Upper lobe of left lung (tissue), 6 donors: ENCODE measurements at places on chromosomes 16 and 17. TPM values are rescaled to one million over a fixed set of nuclear protein-coding genes. Genes with fewer than 3 reads are reported as not detected.

DNA sequence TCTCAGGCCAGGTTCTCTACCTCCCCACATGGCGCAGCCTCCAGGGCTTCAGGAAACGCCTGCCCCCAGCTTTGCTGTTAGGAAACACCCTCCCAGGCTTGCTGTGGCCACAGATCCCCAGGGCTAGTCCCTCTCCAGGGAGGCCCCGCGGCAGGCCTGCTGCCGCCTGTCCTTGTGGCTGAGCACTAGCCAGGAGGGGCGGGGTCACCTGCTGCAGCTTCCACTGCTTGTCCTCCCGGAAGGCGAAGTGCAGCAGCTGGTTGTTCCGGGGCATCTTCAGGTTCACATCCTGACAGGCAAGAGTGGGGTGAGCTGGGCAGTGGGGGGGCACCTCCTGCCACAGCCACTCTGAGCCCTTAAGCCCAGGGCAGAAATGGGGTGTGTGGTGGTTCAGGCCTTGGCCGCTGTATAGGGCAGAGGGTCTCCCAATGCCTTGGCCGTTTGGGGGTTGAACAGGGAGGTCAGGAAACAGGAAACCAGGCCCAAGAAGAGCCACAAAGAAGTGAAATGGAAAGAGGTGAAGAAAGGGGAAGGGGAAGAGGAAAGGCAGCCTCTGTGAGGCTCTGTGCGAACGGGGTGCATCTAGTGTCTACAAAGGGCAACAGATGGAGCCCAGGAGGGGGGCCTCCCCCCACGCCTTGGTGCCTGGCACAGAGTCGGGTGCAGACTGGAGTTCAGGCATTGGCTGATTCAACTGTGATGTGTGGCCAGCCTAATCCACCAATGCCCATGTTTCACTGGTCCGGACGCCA lies 2.0 kb downstream of the ROGDI start:
- peak; percentile 77 for DNase-seq
- H3K4me3 ChIP-seq, result no peak overlapping the region
- no peaks in the 10 kb centered on the region for H3K27me3 ChIP-seq
- peaks cover 15% of the 10 kb centered on the region for H3K4me1 ChIP-seq
- peaks cover 18% of the 10 kb centered on the region for H3K36me3 ChIP-seq
- no peak overlapping the region for H3K27ac ChIP-seq

Gene GFAP
- not detected for total RNA-seq

GRCh38 chr16:81647527-81647926 lies 131.6 kb upstream of the PLCG2 start:
- H3K36me3 ChIP-seq, result peaks cover 4% of the 10 kb centered on the region
- H3K27ac ChIP-seq, result no peak overlapping the region
- H3K4me1 ChIP-seq, result peaks cover 28% of the 10 kb centered on the region
- peak; percentile 27 for DNase-seq

- no peak overlapping the region for H3K4me3 ChIP-seq
- H3K4me1 ChIP-seq, result peaks cover 17% of the 10 kb centered on the region
- H3K27ac ChIP-seq, result no peak overlapping the region
Measured at GRCh38 chr16:67774457-67774853, 31.9 kb downstream of the RANBP10 start.

GRCh38 chr16:79278506-79278905 lies 322.0 kb downstream of the MAF start:
- no peaks in the 10 kb centered on the region for H3K27me3 ChIP-seq
- no peak overlapping the region for H3K27ac ChIP-seq
- H3K4me3 ChIP-seq, result no peak overlapping the region
- no peaks in the 10 kb centered on the region for H3K4me1 ChIP-seq

Gene DPEP2
- 56.6 TPM for total RNA-seq

DNA sequence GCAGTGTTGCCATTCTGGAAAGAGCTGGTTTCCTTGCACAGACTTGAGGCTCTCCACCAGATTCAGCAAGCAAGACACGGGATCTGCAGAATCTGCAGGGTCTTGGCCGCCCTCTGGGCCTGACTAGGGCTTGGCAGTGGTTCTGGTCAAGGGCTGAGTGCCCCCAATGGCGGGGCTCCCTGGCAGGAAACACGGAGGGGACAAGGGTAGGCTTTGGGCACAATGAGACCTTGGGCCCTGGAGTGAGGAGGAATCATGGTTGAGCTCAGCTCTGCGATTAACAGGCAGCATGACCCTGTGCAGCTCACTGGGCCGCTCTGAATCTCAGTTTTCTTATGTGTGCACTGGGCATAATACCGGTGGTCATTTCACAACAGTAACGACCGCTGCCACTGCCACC lies 249.9 kb downstream of the GSG1L start:
- H3K36me3 ChIP-seq, result no peaks in the 10 kb centered on the region
- H3K4me1 ChIP-seq, result no peaks in the 10 kb centered on the region

Gene AIPL1
- total RNA-seq, result not detected

Gene NLRC3
- 19.9 TPM for total RNA-seq

DNA sequence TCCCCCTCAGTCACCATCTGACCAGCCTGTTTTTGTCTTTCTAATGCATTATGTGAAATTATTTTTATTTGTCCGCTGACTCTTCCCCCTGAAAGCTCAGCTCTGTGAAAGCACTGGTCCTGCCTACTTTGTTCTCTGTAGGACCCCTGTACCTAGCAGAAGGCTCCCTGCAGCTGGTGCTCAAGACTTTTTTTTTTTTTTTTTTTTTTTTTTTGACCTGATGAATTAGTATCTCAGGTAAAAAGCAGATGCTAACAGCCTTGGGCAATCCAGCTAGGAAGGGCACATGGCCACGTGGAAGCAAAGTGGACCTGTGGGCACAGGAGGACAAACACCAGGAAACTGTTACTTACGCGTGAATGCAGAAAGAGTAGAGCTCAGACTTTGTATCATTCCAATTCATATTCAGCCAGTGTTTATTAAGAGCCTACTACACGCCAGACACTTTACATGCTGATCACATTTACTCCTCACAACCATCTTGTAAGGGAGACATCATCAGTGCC lies 629 bp upstream of the UNC119 start:
- no peak for DNase-seq
- H3K27ac ChIP-seq, result no peak overlapping the region
- no peaks in the 10 kb centered on the region for H3K27me3 ChIP-seq

Gene CHTF8
- 74.4 TPM for total RNA-seq

Gene C16orf92
- not detected for total RNA-seq

Gene CTRL
- total RNA-seq, result 2.6 TPM

Gene ZNF205
- 17.1 TPM for total RNA-seq

DNA sequence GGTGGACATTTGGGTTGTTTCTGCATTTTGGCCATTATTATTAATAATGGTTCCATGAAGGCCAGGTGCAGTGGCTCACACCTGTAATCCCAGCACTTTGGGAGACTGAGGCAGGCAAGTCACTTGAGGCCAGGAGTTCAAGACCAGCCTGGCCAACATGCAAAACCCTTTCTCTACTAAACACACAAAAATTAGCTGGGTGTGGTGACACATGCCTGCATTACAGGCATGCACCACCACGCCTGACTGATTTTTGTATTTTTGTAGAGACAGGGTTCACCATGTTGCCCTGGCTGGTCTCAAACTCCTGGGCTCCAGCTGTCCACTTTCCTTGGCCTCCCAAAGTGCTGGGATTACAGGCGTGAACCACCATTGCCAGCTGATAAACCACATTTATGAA lies 58.5 kb downstream of the TNFRSF13B start:
- no peaks in the 10 kb centered on the region for H3K27me3 ChIP-seq
- H3K27ac ChIP-seq, result no peak overlapping the region
- no peak for DNase-seq
- no peak overlapping the region for H3K4me3 ChIP-seq

GRCh38 chr17:33482636-33483035 lies 189.5 kb upstream of the ASIC2 start:
- no peak overlapping the region for H3K4me3 ChIP-seq
- no peaks in the 10 kb centered on the region for H3K36me3 ChIP-seq
- DNase-seq, result no peak
- no peaks in the 10 kb centered on the region for H3K4me1 ChIP-seq
- no peaks in the 10 kb centered on the region for H3K27me3 ChIP-seq
- no peak overlapping the region for H3K27ac ChIP-seq

Gene CA4
- total RNA-seq, result 61.5 TPM

Gene TPSB2
- 10.5 TPM for total RNA-seq

- H3K36me3 ChIP-seq, result no peaks in the 10 kb centered on the region
- DNase-seq, result peak; percentile 88
- H3K4me1 ChIP-seq, result peaks cover 16% of the 10 kb centered on the region
- no peak overlapping the region for H3K4me3 ChIP-seq
Measured at GRCh38 chr17:65559804-65560627, 1.4 kb downstream of the AXIN2 start.

- no peak overlapping the region for H3K4me3 ChIP-seq
- H3K4me1 ChIP-seq, result peaks cover 5% of the 10 kb centered on the region
- H3K27me3 ChIP-seq, result no peaks in the 10 kb centered on the region
- H3K27ac ChIP-seq, result peak overlapping the region; percentile 11
Measured at GRCh38 chr17:9432134-9432885, 143.3 kb downstream of the STX8 start.

DNA sequence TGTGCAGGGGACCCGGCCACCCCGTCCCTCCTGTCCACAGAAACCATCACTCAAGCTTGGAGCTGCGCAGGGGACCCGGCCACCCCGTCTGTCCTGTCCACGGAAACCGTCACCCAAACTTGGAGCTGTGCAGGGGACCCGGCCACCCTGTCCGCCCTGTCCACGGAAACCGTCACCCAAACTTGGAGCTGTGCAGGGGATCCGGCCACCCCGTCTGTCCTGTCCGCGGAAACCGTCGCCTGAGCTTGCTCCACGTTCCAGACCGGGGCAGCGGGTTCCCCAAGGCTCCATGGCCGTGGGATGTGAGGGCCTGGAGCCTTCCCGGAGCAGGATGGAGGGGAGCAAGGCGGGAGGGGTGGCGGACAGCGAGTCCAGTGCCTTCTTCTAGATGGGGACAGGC lies 25.2 kb downstream of the SOX8 start:
- no peaks in the 10 kb centered on the region for H3K27me3 ChIP-seq
- H3K4me1 ChIP-seq, result no peaks in the 10 kb centered on the region
- H3K27ac ChIP-seq, result no peak overlapping the region
- no peaks in the 10 kb centered on the region for H3K36me3 ChIP-seq
- H3K4me3 ChIP-seq, result no peak overlapping the region
- peak; percentile 77 for DNase-seq

GRCh38 chr17:44108440-44109311 lies 14.8 kb downstream of the HDAC5 start:
- H3K4me3 ChIP-seq, result no peak overlapping the region
- no peaks in the 10 kb centered on the region for H3K27me3 ChIP-seq
- H3K4me1 ChIP-seq, result peaks cover 69% of the 10 kb centered on the region
- no peaks in the 10 kb centered on the region for H3K36me3 ChIP-seq

DNA sequence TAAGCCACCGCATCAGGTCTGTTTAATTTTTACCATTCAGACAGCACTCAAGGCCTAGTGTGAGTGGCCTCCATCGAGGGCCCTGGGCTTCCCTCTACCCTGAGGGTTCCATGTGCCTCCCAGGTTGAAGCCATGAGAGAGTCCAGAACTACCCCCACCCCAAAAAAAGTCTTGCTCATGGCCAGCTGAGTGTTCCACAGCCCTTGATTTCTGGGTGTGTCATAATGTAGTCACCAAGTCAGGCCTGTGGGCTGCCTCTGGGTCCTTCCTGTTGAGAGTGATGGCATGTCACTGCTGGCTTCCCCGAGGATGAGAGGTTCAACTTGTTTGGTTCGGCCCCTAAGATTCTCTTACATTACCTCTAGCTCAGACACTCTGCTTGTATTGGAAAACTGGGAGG lies 100.6 kb downstream of the PITPNC1 start:
- no peak overlapping the region for H3K4me3 ChIP-seq
- peaks cover 20% of the 10 kb centered on the region for H3K4me1 ChIP-seq
- peak overlapping the region; percentile 32 for H3K27ac ChIP-seq
- no peaks in the 10 kb centered on the region for H3K27me3 ChIP-seq
- H3K36me3 ChIP-seq, result no peaks in the 10 kb centered on the region
- DNase-seq, result no peak

Gene FNDC8
- not detected for total RNA-seq

Gene MSI2
- total RNA-seq, result 33.7 TPM

Gene KRTAP4-1
- total RNA-seq, result not detected

- no peaks in the 10 kb centered on the region for H3K27me3 ChIP-seq
- no peaks in the 10 kb centered on the region for H3K4me1 ChIP-seq
- no peaks in the 10 kb centered on the region for H3K36me3 ChIP-seq
- no peak for DNase-seq
Measured at GRCh38 chr17:49729069-49729468, 21.3 kb upstream of the SLC35B1 start.

GRCh38 chr16:73563709-73564108 lies 515.8 kb upstream of the ZFHX3 start:
- H3K27me3 ChIP-seq, result no peaks in the 10 kb centered on the region
- no peak overlapping the region for H3K27ac ChIP-seq
- DNase-seq, result no peak
- H3K4me3 ChIP-seq, result no peak overlapping the region

DNA sequence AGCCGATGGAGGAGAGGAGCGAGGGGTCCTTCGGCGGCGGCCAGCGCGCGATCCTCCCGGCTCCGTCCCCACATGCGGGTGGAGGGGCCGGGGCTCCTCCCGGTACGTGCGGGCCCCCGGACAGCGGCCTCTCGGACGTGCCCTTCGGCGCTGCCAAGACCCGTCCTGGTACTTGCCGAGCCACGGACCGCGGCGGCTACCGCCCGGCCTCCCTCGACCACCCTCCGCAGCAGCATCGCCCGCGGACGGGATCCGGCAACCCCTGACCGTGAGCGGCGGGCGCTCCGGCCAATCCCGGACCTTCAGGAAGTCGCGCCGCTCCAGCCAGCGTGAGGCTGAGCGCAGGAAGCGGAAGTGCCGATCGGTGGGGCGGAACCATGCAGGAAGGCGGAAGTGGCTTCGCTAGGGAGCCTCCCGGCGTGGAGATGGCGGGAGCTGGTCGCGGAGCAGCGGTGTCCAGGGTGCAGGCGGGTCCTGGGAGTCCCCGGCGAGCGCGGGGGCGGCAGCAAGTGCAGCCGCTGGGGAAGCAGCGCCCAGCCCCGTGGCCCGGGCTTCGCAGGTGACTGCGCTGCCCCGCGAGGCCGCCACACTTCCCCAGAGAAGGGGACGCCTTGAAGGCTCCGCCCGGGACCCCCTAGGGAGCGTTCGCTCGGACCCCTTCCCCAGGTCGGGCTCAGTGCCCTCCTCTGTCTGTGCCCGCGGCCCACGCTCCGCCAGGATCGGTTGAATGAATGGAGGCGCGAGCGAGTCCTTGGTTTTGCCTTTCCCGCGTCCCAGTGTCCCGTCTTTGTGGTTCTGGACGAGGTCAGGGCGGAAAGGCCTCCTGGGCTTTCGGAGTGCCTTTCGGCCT lies at the start of the genes CCDC137 and OXLD1:
TSS of gene CCDC137 (plus strand) at position 396 of the 850 bp plus-strand sequence. CDS start at position 426, 30 bp downstream.
TSS of gene OXLD1 (minus strand) at position 264 of the 850 bp plus-strand sequence. CDS start at position 236, 28 bp downstream.
- no peaks in the 10 kb centered on the region for H3K36me3 ChIP-seq
- H3K4me3 ChIP-seq, result peak within 1 kb of the TSS; percentile 94
- peak; percentile 97 for DNase-seq
- no peaks in the 10 kb centered on the region for H3K27me3 ChIP-seq
- peaks cover 18% of the 10 kb centered on the region for H3K4me1 ChIP-seq

DNA sequence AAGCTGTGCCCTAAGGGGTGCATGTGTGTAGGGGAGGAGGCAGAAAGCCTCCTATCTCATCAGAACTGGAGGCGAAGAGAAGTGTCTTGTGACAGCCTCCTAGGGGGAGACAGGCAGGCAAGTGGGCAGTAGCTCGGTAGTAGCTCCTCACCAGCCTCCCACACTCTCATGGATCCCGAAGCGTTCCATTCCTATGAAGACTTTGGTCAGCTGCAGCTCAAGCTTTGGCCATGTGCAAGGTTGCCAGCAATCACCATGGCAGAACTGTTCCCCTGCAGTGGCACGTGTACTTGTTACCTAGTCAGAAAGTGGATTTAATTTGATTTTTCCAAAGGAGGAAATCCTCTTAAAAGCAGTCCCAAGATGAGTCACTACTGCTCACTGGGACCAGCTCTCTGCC lies 6.7 kb downstream of the MRPL58 start:
- no peak for DNase-seq
- no peaks in the 10 kb centered on the region for H3K27me3 ChIP-seq
- H3K36me3 ChIP-seq, result peaks cover 10% of the 10 kb centered on the region
- H3K4me3 ChIP-seq, result no peak overlapping the region

Gene DHX58
- 32.9 TPM for total RNA-seq

Gene HOXB1
- not detected for total RNA-seq

GRCh38 chr16:46918905-46919792 lies 35.0 kb downstream of the GPT2 start:
- no peaks in the 10 kb centered on the region for H3K4me1 ChIP-seq
- H3K27me3 ChIP-seq, result no peaks in the 10 kb centered on the region
- H3K36me3 ChIP-seq, result peaks cover 5% of the 10 kb centered on the region
- no peak for DNase-seq
- no peak overlapping the region for H3K27ac ChIP-seq
